ENCODE measurements at places on chromosomes 16 and 17.

- DNase-seq, result no peak
Measured at GRCh38 chr17:81488276-81488860, 24.2 kb downstream of the ACTG1 start.

DNA sequence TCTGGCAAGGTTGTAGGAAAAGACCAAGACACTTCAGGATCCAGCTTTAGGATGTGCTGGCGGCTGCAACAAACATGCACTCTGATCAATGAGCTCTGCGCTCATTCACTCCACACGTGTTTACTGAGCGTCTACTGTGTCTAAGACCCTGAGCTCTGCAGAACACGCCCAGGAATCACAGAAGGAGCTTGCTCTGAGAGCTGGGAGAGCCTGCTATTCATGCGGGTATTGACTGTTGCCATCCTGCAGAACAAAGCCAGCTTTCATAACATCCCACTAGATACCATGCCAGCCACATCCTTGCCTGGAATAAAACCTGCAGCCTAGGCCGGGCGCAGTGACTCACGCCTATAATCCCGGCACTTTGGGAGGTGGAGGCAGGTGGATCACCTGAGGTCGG, 44.1 kb downstream of the NXN start:
- DNase-seq, result no peak

GRCh38 chr16:2716948-2717347, 3.1 kb downstream of the PRSS27 start:
- DNase-seq, result no peak

GRCh38 chr16:57622361-57623250, 5.8 kb upstream of the ADGRG1 start:
- no peak for DNase-seq

DNA sequence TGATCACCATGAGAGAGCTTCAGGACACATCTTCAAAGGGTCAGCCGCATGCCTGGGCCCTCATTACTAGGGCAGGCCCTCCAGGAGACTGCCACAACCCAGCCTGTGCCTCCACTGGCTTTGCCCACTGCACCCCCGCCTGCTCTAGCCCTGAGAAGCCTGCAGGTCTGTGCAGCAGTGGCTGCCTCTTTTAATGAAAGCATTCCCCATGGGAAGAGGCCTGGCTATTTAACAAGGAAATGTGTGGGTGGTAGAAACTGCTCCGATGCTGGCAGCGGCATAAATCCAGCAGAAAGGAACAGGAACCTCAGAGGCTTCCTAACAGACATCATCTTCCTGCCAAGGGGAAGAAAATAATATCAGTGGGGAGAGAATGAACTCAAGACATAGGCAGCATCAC, 375 bp upstream of the KRT32 start:
- DNase-seq, result no peak

- DNase-seq, result no peak
Measured at GRCh38 chr17:29722411-29723198, 99.9 kb upstream of the CORO6 start.

GRCh38 chr17:39352511-39352910, 48.9 kb downstream of the FBXL20 start:
- no peak for DNase-seq

- no peak for DNase-seq
Measured at GRCh38 chr17:8921147-8921546, 44.4 kb downstream of the PIK3R5 start.

- no peak for DNase-seq
Measured at GRCh38 chr16:49562228-49562627, 188.6 kb downstream of the C16orf78 start.

- no peak for DNase-seq
Measured at GRCh38 chr17:82923366-82924113, 83.7 kb upstream of the ZNF750 start.

GRCh38 chr17:6651919-6652452, 424 bp downstream of the C17orf100 start:
- no peak for DNase-seq

DNA sequence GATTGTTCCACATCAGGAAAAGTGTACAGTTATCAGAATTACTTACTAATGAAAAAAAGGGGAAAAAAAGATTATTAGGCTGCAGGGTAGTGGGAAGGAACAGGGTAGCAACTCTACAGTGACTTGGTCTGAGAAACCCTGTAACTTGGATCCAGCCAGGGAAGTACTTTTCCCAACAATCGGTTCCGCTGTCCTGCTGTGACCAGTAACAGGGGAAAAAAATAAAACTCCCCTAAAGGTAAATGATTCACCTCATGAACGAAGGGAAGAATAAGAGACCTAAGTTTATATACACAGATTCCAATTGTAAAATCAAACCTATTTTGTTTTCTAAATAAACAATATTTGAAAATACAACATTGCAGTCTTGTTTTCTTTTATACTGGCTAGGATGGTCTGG, 189.9 kb downstream of the WWOX start:
- DNase-seq, result no peak

DNA sequence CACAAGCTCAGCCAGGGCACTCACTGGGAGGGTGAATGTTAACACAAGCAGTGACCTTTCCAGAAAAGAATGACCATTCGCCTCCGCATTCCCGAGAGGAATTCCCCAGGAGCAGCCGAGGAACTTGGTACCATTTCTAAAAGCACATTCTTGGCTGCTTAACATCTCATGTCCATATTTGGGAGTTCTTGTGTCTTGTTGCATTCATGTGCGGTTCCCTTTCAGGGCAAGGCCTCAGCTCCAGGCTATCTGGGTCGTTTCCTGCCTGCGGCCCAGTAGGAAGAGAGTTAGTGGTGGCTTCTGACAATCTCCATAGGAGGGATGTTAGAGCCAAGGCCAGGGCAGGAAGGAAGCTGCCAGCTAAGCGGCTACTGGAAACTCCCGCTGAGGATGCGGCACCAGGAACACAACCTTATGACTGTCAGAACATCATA, 27.8 kb upstream of the MEAK7 start:
- DNase-seq, result no peak

DNA sequence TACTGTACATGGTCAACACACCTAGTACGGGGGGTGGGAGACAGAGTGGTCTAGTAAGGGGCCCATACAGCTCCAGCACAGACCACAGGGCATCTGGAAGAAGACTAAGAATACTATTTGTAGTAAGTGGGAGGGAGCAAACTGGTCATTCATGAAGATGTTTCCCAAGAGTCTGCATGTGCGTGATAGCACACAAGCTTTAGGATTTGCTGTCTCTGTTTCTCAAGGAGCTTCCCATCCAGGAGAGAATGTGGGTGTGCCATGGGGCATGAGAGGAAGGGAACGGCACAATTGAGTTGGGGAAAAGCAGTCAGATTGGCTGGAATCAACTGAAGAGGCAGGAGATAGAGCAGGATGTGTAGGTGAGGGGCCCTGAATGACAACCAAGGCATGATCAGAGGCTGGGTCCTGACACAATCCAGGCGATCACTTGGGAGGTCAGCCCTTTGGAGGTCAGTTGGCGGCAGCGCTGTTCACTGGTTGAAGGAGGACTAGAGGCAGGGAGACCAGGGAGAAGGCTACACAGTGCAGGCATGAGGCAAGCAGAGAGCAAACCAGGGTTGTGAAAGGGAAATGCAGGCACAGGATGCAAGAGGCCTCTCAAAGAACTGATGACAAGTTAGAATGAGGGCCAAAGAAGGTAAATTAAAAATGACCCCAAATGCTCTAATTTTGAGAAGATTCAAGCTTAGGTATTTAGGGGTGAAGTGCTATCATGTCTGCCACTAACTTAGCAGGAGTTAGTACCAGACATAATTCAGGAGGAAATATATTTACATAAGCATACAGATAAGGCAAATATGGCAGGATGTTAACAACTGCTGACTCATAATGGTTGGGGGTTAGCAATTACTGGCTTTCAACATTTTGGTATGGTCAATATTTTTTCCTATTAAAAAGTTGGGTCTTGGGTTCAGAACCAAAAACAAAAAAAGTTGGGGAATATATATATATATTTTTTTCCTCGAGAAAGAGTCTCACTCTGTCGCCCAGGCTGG, 10.3 kb downstream of the UBE2O start:
- DNase-seq, result no peak

GRCh38 chr16:3182608-3183444, 5.2 kb upstream of the OR1F1 start:
- no peak for DNase-seq

DNA sequence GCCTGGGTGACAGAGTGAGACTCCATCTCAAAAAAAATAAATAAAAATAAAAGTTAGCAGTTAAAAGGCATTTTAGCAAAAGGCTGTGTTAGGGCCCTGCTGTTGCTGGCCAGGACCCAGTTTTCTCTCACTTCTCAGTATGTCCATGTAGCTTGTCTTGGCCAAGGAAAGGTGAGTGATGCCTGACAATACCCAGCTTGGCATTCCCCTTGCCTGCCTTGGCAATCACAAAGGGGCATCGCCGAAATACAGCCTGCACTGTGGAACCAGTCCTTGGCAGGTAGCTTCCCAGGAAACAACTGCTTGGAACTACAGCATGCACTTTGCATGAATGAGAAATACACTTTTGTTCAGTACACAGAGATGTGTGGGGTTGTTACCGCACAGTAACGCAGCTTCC, 61.7 kb downstream of the DNAH17 start:
- DNase-seq, result no peak

DNA sequence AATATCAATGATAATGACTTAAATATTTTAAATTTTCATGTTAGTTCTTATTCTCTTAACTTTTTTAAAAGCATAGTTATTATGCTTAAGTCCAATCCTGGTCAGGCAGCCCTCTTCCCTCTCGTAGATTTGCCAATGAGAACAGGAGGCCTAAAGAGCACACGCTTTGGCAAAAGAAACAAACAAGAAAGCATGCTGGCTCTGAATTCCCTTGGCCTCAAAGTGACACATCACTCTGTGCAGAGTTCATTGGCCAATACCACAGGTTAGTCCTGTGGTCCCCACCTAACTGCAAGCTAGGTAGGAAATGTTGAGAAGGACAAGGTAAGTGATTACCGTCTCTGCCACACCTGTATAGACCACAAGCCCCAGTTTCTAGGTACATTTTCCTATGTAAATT, 61.5 kb downstream of the MYO1D start:
- DNase-seq, result no peak

DNA sequence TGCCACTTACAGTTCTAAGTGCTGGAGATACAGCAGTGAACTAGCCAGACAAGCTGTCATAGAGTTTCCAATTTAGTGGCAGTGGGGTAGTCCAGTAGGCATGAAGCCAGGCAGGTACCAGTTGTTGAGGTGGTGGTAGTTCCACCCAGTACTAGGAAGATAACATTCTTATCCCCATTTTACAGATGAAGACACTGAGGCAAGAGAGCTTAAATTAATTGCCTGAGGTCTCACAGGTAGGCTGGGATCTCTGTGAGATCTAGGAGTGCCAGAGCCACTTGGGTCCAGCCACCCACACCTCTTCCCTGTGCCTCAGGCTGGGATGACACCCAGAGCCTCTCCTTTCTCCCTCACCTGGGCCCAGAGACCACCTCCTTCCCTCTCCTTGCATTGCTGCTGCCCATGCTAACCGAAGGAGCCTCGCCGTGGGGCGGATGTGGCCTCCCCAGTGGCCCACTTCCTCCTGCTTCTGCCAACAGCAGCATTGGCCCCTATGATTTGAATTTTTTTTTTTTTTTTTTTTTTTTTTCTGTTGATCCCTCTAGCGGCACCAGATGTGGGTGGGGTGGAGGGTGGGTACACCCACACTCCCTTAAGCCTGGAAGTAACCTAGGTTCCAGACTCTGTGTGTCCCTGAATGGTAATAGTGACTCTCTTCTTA, 114.0 kb downstream of the PRKCB start:
- DNase-seq, result no peak

DNA sequence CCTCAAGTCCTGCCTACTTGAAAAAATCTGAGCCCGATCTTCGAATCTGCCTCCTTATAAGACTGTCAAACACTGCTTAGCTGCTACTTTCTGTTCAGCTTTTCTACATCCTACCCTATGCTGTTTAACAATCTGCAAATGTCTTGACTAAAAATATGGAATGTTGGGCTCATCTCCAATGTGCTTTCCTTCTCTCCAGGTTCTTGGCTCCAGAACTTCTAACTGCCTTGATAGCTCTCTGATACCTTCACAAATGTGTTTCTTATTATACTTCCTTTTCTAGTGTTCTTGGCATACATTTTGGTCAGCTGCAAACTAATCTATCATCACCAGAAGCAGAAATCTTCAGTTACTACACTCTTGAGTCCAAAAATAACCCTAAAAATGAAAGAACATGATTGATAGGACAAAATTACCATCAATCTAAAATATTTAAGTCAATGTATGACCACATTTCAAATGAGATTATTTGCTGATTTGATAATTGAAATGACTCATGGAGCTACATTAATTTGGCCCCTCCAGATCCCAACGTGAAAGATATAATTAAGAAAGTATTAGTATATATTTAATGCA, 372.3 kb upstream of the MON1B start:
- no peak for DNase-seq

DNA sequence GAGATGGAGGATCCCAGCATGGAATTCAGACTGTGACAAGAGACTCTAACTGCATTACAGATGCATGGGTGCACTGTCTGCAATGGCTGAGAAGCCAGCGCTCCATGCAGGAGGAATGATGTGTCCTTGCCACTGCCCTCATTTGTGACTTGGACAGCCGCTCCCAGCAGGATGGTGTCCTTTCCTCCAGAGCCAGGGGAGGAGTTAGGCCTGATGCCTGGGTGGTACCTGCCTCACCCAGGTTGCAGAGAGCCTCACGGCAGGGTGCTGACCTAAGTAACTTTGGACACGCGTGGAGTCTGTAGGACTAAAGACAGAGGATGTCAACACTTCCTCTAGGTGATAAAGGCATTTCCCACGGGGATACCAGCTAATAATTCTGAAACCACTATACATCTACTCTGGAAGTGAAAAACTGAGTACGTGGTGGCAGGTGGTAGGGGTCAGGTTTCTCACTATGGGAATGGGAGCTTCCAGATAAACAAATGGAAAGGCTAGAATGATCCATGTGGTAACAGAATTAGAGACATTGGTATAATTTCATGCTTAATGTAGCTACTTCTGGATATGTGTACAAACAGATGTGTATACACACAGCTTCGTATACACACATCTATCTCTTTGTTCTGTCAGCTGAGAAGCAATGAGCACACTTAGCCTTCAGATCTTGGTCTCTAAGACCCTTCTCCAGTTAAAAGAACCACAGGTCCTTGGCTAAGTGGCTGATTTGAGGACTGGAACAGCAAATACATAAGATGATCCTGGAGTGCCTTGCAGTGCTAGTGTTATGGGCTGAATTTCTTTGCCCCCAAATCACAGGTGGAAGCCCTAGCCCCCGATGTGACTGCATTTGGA, 13.7 kb upstream of the CSNK1D start:
- DNase-seq, result no peak
